Activated effector memory CD4-positive, alpha-beta T cell treated with Interleukin-2 at 50 U/mL for 16 hours (primary cell): ENCODE measurements at places on chromosomes 2 and 18.

- DNase-seq: no peak
Observed at GRCh38 chr2:41498781-41499180, 549.0 kb upstream of the PKDCC start.

GRCh38 chr2:239589833-239590232 is 189.0 kb upstream of the HDAC4 start:
- DNase-seq: no peak

GRCh38 chr18:74148543-74149070 is 284 bp downstream of the TIMM21 start:
- no peak for DNase-seq

GRCh38 chr2:199833525-199833924 is 17.5 kb downstream of the FTCDNL1 start:
- no peak for DNase-seq

- DNase-seq: no peak
Observed at GRCh38 chr18:38368886-38369285, 803.3 kb upstream of the CELF4 start.

- no peak for DNase-seq
Observed at GRCh38 chr2:7604456-7604855, 687.2 kb downstream of the RNF144A start.

DNA sequence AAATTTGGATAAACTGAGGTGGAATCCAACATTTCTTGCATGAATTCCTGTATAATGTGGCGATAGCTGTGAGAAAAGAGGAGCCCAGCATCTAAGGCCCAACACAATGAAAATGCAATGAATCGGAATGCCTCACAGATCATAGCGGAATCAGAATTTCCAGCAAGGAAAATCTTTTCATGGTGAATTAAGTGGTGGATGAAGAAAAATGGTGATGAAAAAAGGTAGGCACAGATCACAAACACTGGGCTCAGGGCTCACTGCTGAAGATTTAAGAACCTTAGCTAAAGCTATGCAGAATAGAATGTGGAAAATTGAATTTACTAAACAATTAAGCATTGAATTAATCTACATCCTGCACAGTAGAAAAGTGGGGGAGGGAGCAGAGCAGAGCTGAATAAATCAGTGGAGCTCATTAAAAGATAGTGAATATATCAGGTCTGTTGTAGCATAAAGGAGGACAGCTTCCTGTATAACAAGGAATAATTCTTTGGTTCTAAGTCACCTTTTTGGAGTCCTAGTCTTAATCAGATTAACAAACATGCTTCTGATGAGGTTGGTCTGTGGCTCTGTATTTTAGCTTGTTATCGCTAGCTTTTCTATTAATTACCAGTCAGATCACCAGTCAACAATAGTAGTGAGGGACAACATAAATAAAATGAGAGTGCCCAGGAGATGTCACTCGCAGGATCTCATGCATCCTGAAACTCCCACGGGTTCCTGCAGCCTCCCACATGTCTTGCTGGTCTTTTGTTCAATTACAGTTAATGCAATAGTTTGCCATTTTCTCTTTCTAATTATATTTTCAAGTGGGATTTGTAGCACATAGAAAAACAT is 27.0 kb downstream of the MEIS1 start:
- DNase-seq: no peak

DNA sequence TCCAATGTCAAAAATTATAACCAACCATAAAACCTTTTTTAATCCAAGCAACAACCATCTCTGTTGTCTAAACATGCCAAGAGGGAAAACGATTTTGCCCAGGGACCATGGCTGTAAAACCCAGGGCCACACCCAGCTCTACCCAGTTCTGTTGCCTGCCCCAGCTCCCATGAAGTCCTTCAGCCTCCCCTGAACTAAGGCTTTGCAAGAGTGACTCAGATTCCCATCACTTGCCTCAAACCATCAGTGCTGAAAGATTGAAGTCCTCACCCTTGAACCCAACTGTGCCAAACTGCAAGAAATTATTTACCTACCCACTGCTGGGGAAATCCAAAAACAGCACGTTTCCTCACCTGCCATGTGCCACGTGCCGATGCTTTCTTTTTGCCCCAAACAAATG is 102.5 kb downstream of the TFCP2L1 start:
- DNase-seq: no peak

- no peak for DNase-seq
Observed at GRCh38 chr2:207750345-207750744, 19.4 kb downstream of the FZD5 start.

GRCh38 chr18:58776084-58776483 is 88.6 kb upstream of the ZNF532 start:
- DNase-seq: no peak

DNA sequence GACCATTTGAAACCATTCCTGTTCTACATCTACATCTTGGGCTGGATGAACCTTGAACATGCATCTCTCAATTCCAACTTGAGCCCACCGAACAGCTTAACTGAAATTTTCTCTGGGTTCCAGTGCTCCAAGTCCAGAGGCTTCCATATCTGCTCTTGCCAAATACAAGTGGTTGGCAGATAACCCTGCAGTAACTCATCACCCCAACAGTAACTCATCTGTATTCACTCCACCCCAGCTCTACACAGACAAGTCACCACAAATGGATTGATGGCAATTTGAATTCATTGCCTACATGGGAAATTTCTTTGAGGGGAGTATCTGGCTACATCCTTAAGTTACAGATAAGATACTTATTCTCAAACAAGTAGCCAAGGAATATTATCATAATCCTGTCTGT is 502.4 kb upstream of the TNP1 start:
- no peak for DNase-seq

- DNase-seq: no peak
Observed at GRCh38 chr2:85550486-85550885, 10.8 kb downstream of the GGCX start.

DNA sequence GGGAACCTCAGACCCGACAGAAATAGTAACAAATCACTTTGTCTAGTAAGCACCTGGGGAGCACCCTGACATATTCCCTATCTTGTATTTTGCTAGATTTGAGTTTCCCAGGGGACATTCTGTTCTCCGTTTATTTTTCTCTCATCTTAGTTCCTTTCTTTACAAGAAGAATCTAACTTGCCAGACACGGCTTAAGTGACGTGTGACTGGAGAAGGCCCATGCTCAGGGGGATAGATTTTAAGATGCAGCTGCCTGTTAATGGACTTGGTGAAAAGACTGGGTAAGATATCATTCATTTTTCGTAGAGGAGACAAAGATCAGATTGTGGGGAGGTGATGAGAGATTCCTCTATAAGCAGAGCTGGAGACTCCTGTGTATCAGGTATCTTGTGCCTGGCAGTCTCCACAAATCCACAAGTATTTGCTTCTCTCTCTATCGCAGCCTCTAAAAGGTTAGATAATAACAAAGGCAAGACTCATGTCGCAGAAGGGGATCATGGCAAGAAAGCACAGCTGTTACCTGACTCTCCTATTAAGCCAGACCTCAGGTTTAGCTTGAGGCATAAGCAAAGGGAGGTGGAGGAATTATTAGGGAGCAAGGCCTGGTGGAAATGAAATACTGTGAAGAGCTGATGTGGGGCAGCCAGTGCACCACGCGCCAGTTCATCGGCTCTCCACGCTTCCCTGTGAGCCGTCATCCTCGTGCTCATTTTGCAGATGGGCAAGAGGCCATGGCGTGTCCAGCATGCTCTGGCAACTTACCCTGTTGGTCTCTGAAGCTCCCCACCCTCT is 347.2 kb upstream of the TNP1 start:
- DNase-seq: no peak

- DNase-seq: no peak
Observed at GRCh38 chr2:38866773-38867443, 8.8 kb downstream of the DHX57 start.

DNA sequence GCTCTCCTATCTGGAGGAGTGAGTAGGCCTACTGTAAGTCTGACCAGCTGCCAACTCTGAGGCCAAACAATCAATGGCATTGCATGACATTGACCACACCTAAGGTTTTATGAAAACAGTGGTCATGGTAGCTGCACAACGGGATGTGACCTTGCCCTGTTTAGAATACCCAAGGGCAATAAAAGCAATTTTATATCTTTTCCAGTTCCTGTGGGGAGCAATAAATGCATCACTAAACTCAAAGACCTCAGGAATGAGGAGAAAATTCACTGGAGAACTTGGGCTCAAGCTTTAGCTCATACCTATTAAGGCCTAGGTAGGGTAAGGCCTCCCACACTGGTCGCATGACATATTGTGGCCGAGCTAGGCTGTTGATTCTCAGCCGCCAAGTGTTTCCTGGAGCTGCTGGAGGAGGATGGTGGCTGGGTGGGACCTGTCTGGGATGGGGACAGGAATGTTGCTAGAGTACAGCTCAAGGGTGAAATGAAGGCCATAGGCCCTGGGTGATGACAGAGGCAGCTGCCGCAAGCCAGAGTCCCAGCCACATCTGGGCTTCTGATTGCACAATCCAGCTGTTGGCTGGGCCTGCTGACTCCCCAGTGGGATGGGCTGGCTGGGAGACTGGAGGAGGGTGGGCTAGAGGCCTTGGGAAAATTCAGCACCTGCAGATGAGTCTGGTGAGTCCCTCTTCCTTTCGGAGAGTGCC is 313.7 kb downstream of the CYP26B1 start:
- DNase-seq: no peak

DNA sequence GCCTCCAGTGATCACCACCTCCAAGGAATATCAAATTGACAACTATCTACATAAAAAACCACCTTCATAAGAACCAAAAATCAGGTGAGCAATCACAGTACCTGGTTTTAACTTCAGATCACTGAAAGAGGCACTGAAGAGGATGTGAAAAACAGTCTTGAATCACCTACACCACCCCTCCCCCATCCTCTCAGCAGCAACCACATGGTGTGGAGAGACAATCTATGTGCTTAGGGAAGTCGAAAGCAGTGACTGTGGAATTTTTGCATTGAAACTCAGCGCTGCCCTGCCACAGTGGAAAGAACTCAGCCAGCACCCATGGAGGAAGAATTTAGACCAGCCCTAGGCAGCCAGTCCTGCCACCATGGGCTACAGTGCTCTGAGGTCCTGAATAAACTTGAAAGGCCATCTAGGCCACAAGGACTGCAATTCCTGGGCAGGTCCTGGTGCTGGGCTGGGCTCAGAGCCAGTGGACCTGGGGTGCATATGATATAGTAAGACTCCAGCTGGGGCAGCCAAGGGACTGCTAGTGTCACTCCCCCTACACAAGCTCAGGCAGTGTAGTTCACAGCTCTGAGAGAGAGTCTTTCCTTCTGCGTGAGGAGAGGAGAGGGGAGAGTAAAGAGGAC is 75.6 kb downstream of the ATL2 start:
- no peak for DNase-seq

- no peak for DNase-seq
Observed at GRCh38 chr2:4415810-4416413, 712.5 kb downstream of the DCDC2C start.

GRCh38 chr2:18435426-18436037 is 124.9 kb downstream of the RDH14 start:
- no peak for DNase-seq

DNA sequence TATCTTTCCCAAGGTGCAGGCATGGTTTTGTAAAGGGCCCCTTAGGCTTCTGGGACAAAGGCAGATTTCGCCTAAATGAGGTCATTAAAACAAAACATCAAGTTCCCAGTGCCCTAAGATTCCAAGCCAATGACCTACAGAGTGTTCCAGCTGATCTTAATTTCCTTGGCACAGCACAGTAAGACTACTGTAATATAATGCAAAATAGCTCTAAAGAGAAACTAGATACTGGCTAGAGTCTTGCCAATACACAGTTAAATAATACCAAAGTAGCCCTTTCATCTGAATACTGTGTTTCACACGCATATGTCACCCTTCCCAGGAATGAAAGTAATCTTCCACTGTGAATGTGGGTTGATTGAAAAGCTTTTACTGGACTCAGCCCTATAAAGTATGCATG is 14.7 kb downstream of the GRB14 start:
- no peak for DNase-seq

- no peak for DNase-seq
Observed at GRCh38 chr2:47501374-47502200, 98.6 kb downstream of the MSH2 start.

- DNase-seq: no peak
Observed at GRCh38 chr2:20403774-20404312, 43.0 kb upstream of the RHOB start.

- no peak for DNase-seq
Observed at GRCh38 chr18:58468191-58468590, 160.7 kb downstream of the ALPK2 start.

DNA sequence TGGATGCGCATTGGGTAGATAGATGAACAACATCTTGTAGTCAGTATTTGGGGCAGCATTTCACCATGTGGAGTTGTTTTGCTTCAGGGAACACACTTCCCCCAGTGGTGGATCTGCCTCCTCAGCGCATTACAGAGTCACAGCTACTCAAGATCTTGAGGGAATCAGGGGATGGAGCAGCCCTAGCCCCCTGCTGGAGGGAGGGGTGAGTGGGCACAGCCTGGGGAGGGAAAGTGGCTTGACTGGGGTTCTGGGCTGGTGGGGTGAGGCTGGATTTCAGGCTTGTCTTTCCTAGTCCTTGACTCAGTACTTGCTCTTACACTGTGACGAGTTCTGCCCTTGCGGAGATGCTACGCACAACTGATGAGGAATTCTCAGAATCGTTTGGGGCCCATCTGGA is 271.0 kb upstream of the HS6ST1 start:
- DNase-seq: no peak

- no peak for DNase-seq
Observed at GRCh38 chr2:9467687-9468086, 6.7 kb upstream of the IAH1 start.

DNA sequence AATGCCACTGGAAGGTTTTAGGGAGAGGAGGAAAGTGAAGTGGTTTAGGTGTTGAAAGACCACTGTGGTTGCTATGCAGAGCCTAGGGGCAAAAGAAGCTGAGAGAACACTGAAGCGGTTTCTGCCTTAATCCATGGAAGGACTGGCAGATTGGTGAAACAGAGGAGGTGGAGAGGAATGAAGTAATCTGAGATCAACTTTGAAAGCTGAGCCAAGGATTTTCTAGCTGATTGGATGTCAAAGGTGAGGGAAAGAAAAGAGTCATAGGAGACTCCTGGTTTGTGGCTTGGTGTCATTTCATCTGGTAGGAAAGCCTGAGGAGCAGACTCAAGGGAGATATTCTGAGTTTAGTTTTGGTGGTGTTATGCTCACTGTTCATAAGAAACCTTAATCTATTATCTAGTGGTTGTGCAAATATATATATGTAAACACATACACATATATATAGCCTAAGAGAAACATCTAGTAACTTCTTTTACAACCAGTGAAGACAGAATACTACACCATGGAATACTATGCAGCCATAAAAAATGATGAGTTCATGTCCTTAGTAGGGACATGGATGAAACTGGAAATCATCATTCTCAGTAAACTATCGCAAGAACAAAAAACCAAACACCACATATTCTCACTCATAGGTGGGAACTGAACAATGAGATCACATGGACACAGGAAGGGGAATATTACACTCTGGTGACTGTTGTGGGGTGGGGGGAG is 134.1 kb upstream of the CREB1 start:
- DNase-seq: no peak

DNA sequence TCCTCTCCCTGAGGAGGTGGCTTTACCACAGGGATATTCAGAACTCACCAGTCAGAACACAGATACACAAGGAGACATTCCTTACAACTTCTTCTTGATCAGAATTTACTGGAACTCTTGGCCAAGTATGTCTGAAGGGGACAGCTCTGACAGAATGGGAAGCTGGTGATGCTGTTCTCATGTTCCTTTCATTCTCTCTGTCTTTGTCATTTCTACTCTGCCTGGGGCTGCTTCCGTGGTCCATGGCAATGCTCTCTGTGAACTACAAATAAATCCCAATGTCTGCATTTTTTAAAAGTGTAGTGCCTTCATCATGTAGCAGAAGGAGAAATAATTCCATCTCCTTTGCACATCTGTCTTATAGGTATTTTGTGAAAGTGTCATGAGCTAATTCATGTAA is 730.3 kb downstream of the CNTNAP5 start:
- DNase-seq: no peak
